RWPE1 (cell line): ENCODE measurements at places on chromosomes 1 and 21.
A peak's percentile ranks its signal among the peaks of the same experiment; 100 is the strongest.

GRCh38 chr1:200401708-200402107 lies 8.1 kb downstream of the ZNF281 start:
- no peak for DNase-seq

DNA sequence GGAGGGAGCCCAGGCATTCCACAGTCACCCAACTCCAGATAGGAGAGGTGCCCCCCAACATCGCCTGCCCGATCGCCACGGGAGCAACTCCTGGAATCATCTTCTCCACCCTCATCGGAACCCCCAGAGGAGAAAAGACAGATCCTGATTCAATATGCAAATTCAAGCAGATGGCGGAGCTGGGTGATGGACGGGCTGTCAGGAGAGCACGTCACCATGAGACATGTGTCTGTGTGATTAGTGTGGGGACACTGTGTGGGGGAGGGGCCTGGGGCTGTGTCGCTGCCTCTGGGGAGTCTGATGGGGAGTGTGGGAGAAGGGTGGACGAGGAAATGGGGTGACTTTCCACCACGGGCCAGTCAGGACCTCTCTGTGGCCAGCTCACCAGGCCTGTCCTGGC lies 90.2 kb upstream of the CSF3R start:
- no peak for DNase-seq

DNA sequence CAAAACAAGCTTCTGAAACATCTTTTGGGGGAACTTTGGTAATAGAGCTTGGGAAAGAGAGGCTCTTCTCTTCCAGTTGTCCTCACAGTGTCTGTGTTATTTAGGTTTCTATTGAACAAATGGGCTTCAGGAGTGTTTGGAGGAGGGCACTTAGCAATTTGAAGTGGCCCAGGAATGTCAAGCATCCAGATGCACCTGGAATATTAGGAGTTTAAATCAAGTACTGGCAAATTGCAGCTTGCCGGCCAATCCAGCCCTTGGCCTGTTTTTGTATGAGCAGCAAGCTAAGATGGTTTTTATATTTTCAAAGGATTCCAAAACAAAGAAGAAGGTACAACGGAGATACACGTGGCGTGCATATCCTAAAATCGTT lies 94.7 kb downstream of the CCDC185 start:
- DNase-seq, result no peak

GRCh38 chr1:116693759-116694480 lies 26.4 kb upstream of the IGSF3 start:
- peak; percentile 85 for DNase-seq

GRCh38 chr1:209029737-209030136 lies 553.8 kb upstream of the CAMK1G start:
- DNase-seq, result no peak

- DNase-seq, result peak; percentile 9
Observed at GRCh38 chr1:65762081-65762862, 30.4 kb upstream of the PDE4B start.

- DNase-seq, result no peak
Observed at GRCh38 chr1:2465371-2466269, 10.5 kb upstream of the PLCH2 start.

DNA sequence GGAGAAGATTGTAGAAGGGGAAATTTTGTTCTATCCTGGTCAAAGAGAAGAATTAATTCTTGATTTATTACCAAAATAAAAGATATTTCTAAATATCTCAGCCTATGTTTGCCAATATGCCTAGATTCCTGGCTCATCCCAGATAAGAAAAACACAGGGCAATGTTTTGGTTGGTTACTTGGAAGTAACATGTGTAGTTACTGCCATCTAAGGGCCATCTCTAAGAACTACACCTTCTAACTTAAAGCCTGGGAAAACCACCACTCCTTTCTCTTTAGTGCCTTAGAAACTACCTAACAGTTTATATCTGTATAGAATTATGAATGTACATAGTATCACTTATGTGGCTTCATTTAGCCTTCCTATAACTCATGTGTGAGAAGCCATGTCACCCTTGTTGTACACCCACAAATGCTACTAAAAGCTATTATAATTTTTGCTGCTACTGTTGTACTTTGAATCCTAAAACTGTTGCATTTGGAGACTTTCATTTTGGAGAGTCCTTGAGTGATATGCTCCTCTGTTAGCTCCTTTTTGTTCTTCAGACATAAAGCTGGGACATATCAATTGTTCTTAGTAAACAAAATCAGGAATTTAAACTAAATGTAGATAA lies 4.5 kb downstream of the AIM2 start:
- peak; percentile 62 for DNase-seq

- DNase-seq, result no peak
Observed at GRCh38 chr1:245751116-245751515, 596.3 kb downstream of the KIF26B start.

- no peak for DNase-seq
Observed at GRCh38 chr1:21821385-21822019, 9.4 kb downstream of the LDLRAD2 start.

GRCh38 chr1:198042168-198042567 lies 114.6 kb upstream of the NEK7 start:
- no peak for DNase-seq

DNA sequence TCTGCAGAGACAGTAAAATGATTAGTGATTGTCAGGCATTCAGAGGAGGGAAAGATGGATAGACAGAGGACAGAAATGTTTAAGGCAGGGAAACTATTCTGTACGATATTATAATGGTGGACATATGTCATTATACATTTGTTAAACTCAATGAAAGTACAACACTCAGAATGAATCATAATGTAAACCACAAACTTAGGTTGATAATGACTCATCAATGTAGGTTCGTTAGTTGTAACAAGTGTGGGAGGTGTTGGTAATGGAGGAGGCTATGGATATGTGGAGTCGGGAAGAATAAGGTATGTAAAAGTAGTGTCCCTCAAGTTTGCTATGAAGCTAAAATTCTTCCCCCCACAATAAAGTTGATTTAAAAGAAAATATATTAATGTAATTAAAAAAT lies 455.0 kb downstream of the BRINP3 start:
- DNase-seq, result peak; percentile 84

DNA sequence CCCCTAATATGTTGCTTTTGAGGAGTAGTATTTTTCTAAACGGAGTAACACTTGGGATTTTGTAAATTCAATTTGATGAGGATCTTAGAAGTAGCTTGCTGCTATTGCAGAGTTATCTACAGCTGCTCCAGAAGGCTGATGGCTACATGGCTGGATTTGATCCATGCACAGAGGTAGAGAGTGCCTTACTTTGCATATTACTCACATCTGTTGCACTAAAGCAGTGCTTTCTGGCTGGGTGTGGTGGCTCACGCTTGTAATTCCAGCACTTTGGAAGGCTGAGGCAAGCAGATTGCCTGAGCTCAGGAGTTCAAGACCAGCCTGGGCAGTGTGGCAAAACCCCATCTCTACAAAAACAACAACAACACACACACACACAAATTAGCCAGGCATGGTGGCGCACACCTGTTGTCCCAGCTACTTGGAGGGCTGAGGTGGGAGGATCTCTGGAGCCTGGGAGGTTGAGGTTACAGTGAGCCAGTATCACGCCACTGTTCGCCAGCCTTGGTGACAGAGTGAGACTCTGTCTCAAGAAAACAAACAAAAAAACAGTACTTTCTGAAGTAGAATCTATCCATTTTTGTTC lies 24.6 kb downstream of the RALGPS2 start:
- DNase-seq, result no peak

DNA sequence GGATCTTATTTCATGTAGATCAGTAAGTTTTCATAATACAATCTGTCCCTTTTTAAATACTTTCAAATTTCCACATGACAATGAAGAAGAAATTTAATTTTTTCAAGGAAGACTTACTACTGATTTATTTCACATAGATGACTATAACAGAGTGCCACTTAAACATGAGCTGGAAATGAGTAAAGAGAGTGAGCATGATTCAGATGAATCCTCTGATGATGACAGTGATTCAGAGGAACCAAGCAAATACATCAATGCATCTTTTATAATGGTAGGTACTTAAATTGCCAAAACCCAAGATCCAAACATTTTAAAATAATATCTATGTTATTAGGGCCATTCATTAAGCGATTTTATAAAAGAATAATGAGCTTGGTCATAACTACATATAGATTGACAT lies 110.4 kb downstream of the PTPRC start:
- DNase-seq, result no peak

DNA sequence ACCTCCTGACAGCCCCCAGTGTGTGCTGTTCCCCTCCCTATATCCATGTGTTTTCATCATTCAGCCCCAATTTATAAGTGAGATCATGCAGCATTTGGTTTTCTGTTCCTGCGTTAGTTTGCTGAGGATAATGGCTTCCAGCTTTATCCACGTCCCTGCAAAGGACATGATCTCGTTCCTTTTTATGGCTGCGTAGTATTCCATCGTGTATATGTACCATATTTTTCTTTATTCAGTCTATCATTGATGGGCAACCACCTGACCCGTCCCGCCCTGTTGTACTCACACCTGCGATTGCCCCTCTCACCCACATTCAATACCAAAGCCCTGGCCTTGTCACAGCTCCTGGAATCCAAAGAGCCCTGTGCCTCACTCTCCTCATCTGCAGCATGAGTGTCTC lies 6.2 kb upstream of the ZNF670 start:
- DNase-seq, result no peak

DNA sequence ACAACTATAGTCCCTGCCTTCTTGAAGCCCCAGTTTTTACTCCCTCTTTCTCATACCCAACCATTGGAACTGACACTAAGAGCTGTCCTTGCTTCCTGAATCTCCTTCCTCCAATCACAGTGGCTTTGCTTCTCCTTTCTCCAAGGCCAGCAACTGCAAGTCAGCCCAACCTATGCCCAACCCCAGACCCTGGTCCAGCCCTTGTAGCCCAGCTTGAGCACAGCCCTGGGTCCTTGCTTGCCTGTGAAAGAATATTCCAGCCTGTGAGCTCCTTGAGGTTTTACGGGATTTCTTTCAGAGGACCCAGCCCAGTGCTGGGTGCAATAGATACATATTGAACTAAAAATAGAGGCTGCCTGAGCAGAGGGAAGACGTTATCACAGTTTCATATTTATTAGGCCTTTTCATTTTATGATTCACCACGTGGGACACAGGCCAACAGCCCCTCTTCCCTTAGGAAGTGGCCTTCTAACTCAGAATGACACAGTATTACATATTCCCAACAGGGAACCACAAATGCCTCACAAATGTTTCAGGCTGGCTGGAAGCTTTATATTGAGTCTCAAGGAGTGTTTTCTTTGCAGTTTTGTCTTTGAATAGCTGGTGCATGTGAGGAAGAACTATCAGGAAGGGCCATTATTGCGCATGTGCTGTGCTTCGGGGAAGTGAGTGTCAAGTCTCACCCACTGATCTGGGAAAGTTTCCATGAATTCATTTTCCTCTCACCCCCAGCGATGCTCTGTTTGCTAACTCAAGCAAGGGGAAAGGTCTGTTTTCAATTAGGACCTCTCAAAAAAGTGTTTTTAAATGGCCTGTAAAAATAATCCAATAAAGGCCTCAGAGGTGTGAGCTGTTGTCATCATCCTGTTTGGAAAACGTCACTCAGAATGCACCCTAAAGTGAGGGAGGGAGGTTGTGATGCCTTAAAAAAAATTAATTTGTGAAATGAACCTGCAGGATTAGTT lies 92.3 kb upstream of the NFIA start:
- no peak for DNase-seq

DNA sequence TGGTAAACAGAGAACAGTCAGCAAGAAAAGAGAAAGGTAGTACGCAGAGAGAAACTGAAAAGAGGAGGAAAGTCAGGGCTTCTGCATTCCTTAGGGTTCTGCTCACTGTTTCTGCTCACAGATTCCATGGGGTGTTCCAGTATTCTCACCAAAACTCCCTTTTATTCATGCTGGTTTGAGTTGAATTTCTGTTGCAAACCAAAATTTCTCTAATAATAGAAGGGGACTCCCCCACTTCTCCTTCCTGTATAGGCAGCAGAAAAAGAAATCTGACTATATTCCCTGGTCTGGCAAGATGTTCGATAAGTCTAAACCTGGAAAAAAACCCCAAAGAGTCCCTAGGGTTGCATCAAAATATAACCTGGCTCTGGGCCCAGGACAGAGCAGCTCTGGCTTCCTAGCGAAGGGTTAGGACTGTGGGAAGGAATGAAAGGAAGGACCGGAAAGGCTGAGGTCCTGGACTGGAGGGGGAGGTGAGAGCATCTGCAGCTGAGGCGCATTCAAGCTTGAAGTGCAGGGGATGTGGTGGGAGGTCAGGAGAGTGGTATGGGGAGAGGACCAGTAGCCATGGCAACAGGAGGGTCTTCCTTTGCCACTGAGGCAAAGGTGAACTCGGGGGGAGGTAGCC lies 18.8 kb upstream of the RGS16 start:
- no peak for DNase-seq

DNA sequence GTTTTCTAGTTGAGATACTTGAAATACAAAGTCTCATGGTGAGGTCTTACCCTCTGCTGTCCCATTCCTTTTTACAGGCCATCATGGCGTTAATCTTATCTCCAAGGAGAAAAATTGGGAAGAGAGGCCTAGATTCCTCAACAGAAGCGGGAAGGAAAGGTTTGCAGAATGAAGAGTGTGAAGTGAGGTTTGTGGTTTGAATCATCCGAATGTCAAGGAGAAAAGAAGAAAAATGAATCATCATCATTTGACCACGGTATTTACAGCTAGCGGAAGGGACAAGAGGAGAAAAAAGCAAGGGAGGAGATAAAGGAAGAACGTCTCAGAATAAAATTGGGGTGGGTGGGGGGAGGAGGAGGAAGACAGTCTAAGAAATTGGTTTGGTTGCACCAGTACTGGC lies 935 bp upstream of the COG2 start:
- DNase-seq, result no peak
